NCI-H460 (cell line): ENCODE measurements at places on chromosomes 4 and X.
A peak's percentile ranks its signal among the peaks of the same experiment; 100 is the strongest.

DNA sequence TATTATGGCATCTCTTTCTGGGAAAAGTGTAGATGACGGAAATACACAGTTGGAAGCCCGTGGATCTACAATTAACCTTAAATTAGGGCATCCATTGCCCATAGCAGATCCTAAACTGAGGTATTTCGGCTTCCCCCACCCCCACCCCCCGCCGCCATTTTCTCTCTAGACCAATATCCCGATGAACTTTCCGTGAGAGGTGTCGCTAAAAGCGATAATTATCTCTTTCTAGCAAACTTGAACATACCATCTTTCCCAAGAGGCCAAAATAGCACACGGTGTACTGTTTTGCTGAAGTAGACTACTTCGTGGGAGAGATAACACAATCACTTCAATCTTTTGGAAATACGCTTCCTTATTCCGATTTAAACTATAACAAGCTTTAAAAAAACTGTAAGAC, 554 bp downstream of the KLHL15 start:
- DNase-seq = no peak

DNA sequence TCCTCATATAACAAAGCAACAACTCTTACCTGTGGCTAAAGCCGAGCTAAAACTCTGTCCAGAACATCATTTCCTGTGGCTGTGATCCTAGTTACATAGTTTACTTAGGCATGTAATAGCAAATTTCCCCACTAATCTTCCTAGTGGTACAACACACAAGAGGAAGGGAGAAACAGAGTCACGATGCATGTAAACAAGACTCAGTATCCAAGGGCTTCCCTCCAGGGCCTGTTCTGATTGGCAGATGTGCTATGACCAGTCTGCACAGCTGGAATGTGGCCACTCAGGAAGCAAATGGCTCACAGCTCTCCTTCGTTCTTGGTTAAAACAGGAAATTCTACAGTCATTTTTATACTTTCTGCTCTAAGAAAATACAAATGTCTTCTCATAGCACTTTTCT, 49.2 kb upstream of the PRSS48 start:
- peak; percentile 15 for DNase-seq

- no peak for DNase-seq
Observed at GRCh38 chr4:62135565-62136156, 935.5 kb downstream of the ADGRL3 start.

DNA sequence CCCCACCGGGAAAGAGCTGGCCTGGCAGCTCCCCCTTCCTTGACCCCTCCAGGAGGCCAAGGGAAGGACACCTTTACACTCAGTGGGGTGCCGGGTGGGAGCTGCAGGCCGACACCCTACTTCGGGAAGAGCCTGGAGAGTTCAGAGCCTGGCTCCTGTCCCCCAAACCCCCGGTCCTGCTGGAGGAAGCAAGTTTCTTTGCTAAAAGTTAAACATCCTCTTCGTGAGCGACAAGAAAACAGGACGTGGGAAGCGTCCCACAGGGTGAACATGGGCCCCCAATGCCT, 2.4 kb upstream of the FTSJ1 start:
- DNase-seq = no peak

DNA sequence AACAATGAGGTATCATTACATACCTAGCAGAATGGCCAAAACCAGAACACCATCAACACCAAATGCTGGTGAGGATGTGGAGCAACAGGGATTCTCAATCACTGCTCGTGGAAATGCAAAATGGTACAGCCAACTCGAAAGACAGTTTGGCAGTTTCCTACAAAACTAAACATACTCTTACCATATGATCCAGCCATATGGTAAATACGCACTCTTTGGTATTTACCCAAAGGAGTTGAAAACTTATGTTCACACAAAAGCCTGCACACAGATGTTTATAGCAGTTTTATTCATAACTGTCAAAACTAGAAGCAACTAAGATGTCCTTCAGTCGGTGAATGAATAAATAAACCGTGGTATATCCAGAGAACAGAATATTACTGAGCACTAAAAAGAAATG, 7.8 kb downstream of the CASP3 start:
- DNase-seq = no peak

GRCh38 chrX:39855748-39856129, 242.0 kb downstream of the BCOR start:
- no peak for DNase-seq

GRCh38 chr4:52664479-52664878, 5.4 kb upstream of the USP46 start:
- no peak for DNase-seq

DNA sequence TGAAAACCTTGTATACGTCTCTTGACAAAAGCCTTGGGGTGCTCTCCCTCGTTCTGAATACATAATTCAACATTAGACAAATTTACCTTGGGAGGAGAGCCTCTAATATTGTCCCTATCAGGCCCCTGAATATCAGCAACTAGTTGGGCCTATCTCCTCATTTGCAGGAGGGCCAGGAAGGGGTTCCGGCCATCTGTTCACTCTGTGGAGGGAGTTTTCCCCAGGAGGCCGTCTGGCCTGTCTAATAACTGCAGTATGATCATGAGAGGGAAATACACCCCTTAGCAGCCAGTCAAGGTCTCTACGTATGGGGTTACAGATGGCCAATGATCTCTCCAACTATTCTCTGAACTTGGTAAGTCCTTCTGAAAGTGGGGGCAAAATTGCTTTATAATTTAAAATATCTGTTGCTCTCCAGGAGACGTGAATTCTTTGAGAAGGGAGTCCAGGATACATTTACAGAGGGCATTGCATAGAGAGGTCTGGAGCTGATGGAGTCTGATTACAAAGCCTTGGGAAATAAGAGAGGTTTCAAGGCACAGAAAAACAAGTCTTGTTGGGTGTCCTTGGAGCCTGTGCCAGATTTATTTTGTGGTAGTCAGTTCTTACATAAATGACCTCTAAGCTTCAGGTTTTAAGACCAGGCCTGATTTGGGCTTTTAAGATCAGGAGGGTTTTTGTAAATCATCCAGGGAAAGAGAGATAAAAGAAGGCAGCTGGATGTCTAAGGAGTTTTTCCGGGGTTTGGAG, 48.2 kb upstream of the UXT start:
- no peak for DNase-seq

DNA sequence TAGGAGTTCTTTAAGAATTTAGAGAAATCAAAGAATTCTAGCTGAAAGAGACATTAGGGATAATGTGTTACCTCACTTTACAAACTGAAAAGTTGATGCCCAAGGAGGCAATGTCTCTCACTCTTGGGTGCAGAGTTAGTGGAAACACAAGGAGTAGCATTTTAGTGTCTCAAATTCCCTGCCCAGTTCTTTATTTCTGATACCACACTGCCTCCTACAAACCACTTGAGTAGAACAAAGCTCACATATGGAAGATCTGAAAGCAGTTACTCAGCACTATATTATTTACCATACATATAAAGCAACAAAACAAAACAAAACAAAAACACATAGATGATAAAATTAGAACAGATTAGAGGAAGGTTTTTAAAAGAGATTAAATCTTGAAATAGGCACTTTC, 124.2 kb downstream of the REELD1 start:
- DNase-seq = no peak

- no peak for DNase-seq
Observed at GRCh38 chrX:12580548-12580947, 210.7 kb upstream of the PRPS2 start.

- DNase-seq = no peak
Observed at GRCh38 chr4:176508780-176509331, 189.1 kb downstream of the SPCS3 start.

GRCh38 chr4:3797831-3798790, 31.9 kb downstream of the ADRA2C start:
- no peak for DNase-seq

- no peak for DNase-seq
Observed at GRCh38 chr4:8917321-8917811, 45.7 kb upstream of the HMX1 start.

DNA sequence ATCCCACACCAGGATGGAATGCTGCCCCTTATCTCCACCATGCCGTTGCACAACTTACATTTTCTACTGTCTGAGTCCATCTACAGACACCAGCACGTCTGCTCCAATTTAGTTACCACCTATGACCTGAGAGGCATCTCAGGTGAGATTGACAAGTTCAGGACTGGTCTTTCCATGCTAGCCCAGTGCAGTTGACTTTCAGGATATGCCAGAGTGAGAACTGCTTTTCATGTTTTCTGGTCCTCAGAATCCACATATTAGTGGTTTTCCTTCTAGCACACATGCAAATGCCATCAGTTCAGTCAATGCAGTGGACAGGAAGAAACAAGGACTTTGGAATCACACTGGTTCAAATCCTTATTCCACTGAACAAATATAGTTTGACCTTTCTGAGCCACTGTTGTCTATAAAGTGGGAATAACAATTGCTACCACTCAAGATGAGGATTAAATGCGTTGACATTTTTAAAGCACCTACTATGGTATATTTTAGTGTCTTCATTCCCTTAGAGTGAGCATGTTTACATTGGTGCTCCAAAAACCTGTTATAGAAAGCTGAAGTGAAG, 38.1 kb upstream of the ANXA3 start:
- no peak for DNase-seq

DNA sequence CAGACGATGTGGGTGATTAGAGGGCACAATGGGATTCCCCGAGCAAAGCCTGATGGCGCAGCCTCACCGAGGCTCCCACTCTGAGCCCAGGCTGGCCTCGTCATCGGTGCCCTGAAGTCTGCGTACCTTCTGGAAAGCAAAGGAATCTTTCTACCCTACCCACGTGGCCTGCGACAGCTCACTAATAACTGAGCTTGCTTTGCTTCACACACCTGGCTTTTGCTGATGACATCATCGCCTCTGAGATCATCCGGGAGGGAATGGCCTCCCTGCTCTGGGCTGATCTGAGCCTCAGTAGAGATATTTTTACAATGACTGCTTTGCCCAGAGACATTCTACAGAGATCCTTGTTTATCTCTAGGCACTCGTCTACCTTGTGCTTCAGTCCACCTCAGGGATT, 45.4 kb upstream of the PDLIM3 start:
- DNase-seq = no peak

DNA sequence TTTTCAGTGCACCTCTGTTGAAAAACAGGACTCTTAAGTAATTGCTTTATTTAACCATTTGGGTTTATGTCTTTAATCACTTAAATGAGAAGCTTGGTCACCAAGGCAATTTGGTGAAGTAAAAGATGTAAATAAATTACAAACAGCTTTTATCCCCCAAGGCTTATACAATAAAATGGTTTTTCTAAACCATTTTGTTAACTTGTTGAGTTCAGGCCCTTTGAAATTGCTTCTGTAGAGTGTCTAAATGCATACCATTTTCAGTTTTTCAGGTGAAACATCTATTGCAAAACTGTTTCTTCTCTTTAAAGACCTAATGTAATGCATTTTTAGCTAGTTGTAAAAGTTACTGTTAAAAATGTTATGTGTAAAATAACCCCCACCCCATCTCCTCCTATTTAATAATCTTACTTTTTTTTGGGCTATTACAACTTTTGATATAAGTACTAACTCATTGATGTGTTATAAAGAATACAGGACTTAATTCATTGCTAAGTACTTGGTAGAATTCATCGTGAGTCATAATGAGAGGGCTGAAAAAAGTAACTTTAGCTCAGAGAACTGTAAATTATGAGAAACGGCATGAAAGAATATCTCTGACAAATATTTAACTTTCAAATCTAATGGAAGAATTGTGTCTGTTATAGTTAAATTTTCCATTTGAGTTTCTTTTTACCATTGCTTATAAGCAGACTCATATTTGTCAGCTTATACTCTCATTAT, 4.5 kb downstream of the RAPGEF2 start:
- DNase-seq = no peak

- no peak for DNase-seq
Observed at GRCh38 chrX:33333271-33333670, 121.9 kb upstream of the DMD start.

DNA sequence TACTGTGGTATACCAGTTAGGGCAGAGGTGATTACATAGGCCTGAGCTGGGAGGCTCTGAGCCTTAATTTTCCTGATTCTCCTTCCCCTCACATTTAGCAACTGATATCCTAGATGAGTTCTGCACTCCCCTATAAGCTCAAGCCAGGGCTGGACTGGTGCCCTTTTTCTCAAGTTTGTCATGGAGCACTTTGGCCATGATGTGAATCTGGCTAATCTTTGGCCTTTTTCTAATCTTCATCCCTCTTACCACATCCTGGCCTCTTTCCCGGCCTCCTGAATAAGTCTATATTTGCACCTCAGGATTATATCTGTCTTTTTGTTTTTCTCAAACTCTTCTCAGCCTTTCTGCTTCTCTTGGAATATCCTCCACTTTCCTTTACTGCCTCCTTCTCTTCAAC, 10.9 kb upstream of the LAS1L start:
- DNase-seq = no peak

DNA sequence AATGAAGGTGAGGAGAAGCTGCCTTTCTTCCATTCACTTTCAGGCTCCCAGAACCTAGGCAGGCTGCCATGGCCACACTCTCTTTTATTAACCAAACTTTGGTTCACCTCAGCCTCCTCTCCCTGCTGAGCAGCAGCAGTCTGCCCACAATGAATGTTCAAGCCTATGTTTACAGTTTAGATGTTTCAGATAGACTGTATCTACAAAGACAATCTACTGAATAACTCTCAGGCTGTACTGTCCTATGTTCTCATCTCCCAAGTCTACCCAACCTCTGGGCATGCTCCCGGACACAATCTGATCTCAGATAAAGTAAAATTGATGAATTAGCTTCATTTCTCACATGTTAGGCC, 59.2 kb upstream of the TMEM164 start:
- DNase-seq = no peak

DNA sequence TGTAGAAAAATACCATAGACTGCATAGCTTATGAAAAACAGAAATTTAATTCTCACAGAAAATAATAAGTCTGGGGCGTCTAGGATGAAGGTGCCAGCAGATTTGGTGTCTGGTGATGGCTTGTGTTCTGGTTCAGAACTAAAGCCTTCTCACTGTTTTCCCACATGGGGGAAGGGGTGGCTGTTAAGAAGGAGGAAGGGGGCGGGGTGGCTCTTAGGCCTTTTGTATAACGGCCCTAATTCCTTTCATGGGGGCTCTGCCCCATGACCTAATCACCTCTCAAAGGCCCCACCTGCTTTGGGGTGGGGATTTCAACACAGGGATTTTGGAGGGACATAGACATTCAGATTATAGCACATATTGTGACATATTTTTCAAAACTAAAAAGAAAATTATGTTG, 173.2 kb upstream of the TECRL start:
- no peak for DNase-seq

GRCh38 chrX:18654875-18655836, 16.8 kb downstream of the RS1 start:
- no peak for DNase-seq

- DNase-seq = no peak
Observed at GRCh38 chrX:46258356-46258755, 286.9 kb downstream of the ZNF674 start.

GRCh38 chr4:147057611-147058190, 112.0 kb upstream of the TTC29 start:
- DNase-seq = no peak

- DNase-seq = no peak
Observed at GRCh38 chrX:99901091-99901490, 509.0 kb downstream of the PCDH19 start.

GRCh38 chrX:10326578-10326977, 169.8 kb downstream of the CLCN4 start:
- no peak for DNase-seq

GRCh38 chrX:106168107-106168506, at the start of gene PWWP3B:
PWWP3B (plus strand) TSS chrX:106168305; CDS start chrX:106205433, 37,128 bp downstream.
- no peak for DNase-seq
